Stimulated activated CD4-positive, alpha-beta T cell treated with anti-CD3 and anti-CD28 coated beads, Interleukin-15, amount 100 ng/mL, for 1 hour (primary cell): ENCODE measurements at places on chromosomes 12 and 14.

DNA sequence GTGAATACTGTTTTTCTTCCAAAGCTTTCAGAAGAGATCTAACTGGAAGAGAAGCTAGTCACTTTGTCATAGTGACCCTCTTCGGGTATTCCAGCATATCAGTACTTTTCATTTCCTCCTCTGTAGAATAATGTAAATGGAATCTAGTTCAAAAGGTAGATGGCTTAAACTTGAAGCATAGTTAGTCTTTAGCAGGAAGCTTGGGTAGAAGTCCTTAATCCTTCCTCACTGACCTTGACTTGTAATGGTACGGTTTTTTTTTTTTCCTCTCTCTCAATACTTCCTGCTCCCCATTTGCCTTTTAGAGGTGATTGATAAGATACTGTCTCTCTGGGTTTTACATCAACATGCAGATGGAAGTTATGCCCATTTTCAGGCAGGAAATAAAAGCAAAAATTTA is 1.7 kb downstream of the FBXO34 start:
- no peak for DNase-seq

DNA sequence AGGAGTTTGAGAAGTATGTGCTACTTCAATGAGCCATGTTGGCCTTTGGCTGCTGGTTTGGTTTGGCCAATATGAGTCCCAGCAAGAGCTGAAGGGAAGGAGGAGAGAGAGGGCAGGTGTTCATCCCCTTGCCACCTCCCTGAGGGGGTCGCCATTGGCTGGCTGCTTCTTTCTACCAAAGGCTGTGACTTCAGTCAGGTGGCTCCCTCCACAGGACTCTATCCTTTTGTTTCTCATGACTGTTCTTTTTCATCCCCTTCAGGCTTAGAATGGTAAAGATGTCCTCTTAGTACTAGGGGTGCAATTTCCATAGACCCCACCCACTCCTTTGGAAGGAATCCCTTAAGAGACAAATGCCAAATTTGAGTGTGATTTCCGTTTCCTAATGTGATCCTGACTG is 31.2 kb upstream of the OTOGL start:
- DNase-seq, result no peak

DNA sequence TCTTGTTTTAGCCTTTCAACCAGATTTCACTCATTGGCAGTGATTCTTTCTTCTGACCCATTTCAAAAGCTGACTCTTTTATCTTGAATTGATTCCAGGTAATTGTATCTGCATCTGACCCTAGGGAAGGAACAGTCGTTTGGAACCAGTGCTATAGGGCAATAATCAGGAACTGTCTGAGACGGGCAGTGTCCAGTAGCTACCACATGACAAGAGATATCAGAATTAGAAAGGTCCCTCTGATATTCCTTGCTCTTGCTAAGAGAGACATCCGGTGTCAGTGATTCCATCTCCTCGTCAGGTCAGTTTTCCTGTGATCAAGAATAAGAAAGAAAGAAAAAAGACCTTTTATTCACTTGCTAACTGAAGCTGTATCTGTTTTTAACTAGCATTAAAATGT is 47.8 kb upstream of the PDE3A start:
- DNase-seq, result no peak

GRCh38 chr12:56677680-56678079 is 10.4 kb downstream of the PTGES3 start:
- no peak for DNase-seq

DNA sequence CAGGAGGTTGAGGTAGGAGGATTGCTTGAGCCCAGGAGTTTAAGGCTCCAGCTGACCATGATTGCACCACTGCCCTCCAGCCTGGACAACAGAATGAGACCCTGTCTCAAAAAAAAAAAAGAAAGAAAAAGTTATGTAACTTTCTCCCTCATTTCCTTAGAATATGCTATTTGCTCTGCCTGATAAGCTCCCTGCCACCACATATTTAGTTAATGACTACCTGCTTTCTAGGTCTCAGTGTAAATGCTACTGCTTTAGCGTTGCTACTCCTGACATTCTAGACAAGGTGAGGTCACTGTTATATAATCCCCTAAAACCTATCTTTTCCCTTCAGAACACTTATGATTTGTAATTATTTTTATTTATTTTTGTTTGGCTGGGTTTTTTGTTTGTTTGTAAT is 86.3 kb upstream of the AMN1 start:
- no peak for DNase-seq

- DNase-seq, result no peak
These were observed 50.3 kb downstream of the KCNA1 start for GRCh38 chr12:4960030-4960429.

DNA sequence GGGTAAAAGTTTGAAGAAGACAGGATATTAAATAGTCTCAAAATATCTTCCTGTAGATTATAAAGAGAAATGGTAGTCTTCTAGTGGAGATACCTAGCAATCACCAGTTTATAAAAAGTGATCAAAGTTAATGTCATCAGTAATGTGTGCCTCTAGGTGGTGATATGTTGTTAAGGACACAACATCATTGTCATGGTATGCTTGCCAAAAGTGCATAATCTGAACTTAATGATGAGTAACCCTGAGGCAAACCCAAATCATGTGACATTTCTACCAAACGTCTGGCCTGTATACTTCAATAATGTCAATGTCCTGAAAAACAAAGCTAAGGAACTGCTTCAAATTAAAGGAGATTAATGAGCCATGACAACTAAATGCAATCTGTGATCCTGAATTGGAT is 214.7 kb downstream of the PHLDA1 start:
- no peak for DNase-seq

- DNase-seq, result no peak
These were observed 47.3 kb upstream of the PAWR start for GRCh38 chr12:79737875-79738718.

DNA sequence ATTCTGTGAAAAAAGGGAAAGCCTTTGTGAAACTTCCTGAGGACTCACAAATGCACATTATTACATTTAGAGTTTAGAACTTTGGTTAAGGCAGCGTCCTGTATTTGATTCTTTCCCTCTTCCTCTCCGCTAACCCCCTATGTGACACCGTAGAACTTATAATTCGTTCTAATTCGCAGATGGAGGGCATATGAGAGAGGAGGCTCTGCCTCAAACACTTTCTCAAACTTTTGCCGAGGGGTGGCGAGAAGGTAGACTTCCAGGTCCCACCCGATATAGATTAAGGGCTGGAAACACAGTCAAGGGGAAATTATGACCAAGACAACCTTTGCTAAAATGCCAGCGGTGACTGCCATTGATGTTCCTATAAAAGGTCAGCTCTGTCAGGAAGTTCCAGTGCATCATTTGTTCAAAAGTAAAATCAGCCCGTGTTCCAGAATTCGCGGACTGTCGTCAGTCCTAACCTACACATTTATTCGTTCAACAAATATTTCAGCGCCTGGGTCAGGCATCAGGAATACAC is 904 bp upstream of the PAPOLA start:
- DNase-seq, result no peak

DNA sequence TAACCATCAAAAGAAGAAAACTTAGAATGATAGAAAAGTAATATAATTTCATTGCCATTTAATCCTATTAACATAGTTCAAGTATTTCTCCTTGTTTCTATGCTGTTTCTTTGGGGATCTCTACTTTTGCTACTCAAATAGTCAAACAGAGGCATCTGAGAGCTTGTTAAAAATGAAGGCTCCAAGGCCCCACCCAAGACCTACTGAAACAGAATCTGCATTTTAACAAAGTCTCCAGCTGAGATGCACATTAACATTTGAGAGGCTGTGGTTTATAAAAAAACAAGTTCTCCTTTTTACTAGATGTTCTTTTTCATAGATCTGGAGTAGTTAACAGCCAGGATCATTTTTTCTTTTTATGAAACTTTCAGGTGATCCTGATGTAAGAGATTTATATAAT is 31.8 kb downstream of the PPFIA2 start:
- no peak for DNase-seq

- no peak for DNase-seq
These were observed 53.5 kb downstream of the NTF3 start for GRCh38 chr12:5485454-5485853.

DNA sequence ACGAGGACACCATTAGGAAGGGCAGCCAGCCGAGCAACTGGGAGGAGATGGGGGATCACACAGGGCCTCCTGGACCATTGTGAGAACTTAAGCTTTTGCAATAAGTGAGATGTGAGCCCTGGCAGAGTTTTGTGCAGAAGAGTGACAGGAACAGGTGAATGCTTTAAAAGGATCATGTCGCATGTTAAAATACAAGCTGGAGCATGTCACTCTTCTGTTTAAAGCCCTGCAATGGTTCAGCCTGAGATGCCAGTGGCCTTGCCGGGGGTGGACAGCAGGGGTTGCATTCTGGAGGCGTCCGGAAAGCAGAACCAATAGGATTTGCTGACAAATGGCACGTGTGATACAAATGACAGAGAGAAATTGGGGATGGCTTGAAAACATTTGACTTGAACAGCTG is 137.5 kb upstream of the RFLNA start:
- DNase-seq, result no peak

DNA sequence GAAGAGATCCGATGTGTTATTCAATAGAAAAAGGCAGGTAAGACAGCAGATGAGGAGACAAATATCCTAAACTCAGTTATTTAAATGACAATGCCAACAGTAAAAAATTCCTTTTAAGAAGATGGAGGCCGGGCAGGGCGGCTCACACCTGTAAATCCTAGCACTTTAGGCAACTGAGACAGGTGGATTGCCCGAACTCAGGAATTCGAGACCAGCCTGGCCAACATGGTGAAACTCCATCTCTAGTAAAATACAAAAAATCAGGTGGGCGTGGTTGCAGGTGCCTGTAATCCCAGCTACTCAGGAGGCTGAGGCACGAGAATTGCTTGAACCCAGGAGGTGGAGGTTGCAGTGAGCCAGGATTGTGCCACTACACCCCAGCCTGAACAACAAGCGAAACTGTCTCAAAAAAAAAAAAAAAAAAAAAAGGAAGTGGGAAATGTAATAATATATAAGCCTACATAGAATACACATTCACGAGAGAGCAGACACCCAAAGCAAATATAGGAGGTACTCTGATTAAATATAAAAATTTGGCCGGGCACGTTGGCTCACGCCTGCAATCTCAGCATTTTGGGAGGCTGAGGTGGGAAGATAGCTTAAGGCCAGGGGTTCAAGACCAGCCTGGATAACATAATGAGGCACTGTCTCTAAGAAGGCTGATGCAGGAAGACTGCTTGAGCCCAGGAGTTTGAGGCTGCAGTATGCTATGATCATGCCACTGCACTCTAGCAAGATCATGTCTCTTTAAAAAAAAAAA is 19.0 kb downstream of the CORO1C start:
- no peak for DNase-seq

DNA sequence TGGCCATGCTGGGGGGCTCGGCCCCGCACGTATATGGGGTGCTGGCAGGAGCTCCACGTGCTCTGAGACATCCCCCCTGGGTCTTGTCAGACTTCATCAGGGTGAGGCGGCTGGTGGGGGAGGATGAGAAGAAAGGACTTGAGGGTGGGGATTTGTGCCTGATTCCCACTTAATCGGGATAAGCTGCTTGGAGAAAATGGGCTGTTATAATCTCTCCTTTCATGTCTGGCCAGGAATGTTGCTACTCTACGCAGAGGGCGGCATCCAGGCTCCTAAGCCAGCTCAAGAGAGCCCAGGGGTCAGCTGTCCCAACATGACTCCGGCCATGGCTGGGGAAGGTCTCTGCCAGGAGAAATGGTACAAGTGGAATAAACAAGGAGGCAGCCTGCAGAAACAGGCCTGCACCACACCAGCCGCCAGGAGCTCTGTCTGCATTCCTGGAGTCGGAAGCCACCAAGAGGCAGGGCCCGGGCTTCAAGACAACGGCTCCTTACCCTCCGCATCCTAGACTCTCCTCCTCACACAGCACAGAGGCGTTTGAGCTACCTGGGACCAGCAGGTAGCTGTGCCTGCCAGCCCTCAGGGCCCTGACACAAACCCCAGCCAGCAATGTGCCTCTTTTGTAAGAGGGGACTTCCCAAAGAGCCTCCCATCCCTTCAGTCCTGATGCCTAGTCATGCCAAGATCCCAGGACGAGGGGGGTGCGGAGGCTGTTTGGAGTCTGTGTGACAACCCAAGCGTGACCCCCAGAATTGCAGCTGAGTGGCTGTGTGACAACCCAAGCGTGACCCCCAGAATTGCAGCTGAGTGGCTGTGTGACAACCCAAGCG is 195.8 kb upstream of the DIO3 start:
- DNase-seq, result no peak

DNA sequence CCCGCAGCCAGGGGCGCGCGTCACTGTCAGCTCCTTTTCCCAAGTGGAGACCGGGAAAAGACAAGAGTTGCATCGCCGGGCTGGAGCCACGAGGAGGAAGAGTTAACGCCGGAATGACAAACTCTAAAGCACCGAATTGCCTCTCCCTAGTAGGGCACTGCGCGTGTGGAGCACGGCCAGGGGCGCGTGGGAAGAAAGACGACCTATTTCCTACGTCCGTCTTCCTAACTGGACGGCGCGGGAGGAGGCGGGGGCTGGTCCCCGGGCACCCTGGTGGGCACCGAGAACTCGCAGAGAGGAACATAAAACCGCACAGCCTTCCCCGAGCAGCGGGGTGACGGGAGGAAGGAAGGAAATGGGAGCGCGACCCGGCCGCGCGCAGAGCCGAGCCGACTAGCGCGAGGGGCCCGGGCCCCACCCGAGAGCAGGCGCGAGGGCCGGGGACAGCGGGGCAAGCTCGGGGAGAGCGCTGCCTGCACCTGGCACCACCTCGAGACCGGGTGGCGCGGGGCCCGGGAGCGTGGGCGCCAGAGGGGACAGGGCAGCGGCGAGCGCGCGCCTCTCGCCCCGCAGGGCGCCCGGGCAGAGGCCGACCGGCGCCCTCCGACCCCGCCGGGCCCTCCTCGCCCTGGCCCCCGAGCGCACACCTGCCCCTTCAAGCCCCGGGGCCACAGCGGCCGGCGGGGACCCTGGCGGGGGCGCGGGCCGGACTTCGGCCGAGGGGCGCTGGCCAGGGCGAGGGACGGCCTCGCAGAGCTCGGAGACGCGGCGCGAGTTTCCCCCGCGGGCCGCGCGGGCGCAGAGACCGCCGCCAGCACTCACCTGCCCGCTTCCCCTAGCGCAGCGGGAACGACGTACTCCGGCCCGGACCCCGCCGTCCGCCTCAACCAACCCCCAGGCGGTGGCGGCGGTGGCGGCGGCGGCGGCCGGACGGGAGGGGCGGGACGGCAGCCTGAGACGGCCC is at the start of gene SETD3:
SETD3 (minus strand) TSS at position 954 of the 964 bp plus-strand sequence. CDS start 15,054 bp downstream, outside the sequence.
- peak; percentile 2 for DNase-seq

- no peak for DNase-seq
These were observed 23.1 kb downstream of the NUP37 start for GRCh38 chr12:102096855-102097254.

- DNase-seq, result no peak
These were observed 15.0 kb downstream of the CEP128 start for GRCh38 chr14:80926397-80927082.

- no peak for DNase-seq
These were observed 61.7 kb downstream of the FBXO34 start for GRCh38 chr14:55332654-55333570.

GRCh38 chr12:121288158-121288845 is 8.2 kb downstream of the CAMKK2 start:
- DNase-seq, result no peak

DNA sequence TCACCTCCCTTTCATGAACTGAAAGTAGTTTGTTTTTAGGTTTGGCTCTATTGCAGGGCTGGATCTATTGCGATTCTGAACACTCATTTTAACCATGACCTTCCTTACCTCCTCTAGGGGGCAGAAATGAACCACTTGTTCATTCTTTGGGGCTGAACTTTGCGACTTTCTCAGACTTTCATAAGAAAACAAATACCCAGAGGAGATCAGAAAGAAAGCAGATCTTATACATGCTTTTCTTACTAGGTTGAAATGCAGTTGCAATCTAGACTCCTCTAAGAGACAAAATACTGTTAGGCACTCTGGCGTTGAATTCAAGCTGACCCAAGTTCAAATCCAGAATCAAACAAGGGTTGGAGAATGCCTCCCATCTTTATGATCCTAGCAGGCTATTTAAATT is 32.6 kb upstream of the PLEKHG3 start:
- no peak for DNase-seq
